ENCODE measurements at places on chromosomes 3 and 15.

DNA sequence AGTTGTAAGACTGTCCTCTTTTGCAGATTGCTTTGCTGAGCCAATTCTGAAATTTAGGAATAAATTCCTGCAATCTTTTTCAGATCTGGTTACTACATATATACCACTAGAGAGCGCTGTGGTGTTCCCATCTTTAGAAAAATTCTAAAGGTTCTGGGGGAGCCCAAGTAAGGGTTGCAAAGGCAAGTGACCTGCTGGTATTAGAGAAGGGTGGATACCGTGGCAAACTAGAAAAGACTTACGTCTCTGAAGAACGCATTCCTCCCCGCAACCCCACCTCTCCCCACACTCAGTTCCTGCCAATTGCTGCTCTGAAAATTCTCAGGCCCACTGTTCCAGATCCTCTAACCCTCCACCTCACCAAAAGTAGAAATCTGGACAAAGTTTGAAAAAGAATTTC is 48.5 kb downstream of the EFHB start:
- DNase-seq, result peak; percentile 19

- peak; percentile 49 for DNase-seq
Measured at GRCh38 chr3:104273046-104273649, 1093.6 kb upstream of the ALCAM start.

GRCh38 chr3:14925729-14926591 is 21.4 kb upstream of the NR2C2 start:
- peak; percentile 64 for DNase-seq

GRCh38 chr15:65027593-65027992 is 1.8 kb downstream of the MTFMT start:
- DNase-seq, result no peak

DNA sequence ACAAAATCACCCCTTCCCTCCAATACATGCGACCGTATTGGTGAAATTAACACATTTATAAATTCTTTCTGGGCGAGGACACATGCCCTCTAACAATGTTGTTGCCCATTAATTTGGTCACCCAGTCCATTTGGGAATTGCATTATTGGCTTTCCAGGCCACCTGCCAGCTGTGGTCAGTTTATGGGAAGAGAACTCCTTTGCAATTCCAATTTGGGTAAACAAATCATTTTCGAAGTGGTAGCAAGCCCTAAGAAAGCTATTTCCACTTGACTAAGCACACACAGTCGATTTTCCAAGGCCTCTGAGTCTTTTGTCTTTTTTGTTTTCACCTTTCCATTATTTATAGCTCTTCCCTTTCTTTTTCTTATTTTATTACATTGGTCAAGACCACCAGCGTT is 362.3 kb upstream of the RGMA start:
- DNase-seq, result peak; percentile 26

DNA sequence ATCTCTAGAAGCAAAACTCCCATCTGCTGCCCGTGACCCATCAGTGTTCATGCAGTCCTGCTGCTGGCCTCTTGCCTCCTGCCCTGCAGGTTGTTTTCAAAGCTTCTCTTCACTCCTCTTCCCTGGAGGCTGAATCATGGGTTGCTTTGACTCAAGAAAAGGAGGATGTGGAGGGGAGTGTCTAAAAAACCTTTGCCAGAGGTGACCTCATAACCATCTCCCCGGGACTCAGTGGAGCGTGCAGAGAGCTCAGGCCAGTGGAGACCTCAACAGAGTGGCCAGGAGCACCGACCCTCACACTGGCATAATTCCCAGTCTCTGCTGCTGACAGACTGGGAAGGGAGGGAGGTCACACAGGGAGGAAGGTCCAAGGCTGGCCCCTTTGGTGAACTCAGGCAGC is 60.9 kb upstream of the ITGA11 start:
- no peak for DNase-seq

GRCh38 chr3:137944593-137944992 is 65.4 kb upstream of the CLDN18 start:
- peak; percentile 10 for DNase-seq

DNA sequence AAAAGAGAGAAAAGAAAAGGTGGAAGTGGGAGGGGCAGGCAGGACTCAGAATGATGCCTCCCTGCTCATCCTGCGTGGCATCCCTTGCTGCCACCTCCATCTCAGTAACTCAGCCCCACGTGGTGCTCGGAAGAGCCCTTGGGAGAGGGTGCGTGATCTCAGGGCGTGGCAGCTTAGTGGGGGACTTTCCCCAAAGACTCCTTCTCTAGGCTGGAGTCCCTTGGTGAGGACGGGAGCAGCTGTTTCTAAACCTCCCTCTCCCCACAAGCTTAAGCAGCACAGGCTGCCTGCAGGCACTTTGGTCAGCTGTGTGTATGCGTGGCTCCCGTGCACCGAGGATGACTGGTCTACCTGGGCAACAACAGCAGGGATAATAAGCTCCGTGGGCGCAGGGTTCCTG is 7.4 kb upstream of the ANPEP start:
- DNase-seq, result no peak

- no peak for DNase-seq
Measured at GRCh38 chr15:85284497-85284896, 95.9 kb upstream of the AKAP13 start.

GRCh38 chr3:34065901-34066300 is 267.5 kb downstream of the PDCD6IP start:
- no peak for DNase-seq

- no peak for DNase-seq
Measured at GRCh38 chr3:186973702-186974101, 43.4 kb downstream of the ST6GAL1 start.

DNA sequence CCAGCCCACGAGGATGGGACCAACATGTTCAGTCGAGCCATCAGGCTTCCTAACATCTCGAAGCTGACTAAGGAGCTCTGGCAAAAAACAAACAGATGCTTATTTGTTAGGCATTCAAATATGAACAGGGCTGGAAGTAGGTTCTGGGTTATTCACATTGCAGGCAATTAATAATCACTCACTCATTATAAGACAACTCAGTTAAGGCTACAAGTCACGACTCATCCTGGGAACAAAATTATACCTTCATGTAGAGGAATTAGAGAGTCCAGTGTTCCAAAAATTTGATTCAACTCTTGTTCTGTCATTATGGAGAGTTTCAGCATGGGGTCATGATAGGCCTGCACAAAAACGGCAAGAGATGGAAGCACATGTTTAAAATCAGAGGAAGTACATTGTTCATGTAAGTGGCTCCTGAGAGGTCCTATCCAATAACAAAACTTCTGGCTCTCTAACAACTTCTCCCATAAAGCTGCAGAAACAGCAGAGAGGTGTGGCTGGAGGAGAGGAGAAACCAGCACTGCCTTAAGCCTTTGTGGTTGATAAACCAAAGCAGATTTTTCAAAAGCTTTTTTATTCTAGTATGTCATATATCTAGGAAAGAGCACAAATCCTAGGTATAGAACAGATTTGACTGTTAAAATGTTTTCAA is 50.6 kb downstream of the ARHGEF3 start:
- DNase-seq, result no peak

- DNase-seq, result no peak
Measured at GRCh38 chr3:75906555-75907112, 121.3 kb upstream of the ZNF717 start.

DNA sequence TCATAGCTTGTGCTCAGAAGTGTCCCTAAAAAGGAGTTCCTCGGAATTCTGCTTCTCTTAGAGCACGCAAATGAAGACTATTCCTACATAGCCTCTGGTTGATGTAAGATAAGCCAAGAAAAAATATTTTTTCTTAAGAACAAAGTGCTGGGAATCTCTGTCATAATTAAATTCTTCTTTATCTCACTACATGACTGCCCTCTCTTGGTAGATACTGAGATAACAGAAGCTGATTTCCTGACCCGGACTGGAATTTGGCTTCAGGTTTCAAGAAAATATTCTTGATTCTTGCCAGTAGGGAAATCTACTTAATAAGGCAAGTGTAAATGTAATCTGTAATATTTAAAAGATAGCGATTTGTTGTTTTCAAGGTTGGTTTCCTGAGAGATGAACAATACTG is 31.3 kb upstream of the SETMAR start:
- DNase-seq, result peak; percentile 48

DNA sequence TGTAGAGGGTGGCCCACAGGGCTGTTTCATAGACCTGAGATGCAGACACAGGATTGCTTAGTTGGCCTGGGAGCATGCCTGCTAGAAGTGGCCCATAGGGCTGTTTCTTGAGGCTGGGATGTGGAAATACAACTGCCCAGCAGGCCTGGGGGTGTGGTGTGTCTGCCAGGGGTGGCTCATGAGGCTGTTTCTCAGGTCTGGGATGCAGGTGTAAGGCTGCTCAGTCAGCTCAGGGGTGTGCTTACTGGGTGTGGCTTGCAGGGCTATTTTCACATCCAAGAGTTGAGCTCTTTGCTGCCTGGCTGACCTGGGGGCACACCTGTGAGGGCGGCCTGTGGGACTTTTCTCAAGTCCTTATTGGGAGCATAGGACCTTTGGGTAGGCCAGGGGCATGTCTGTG is 131.3 kb downstream of the DOCK3 start:
- no peak for DNase-seq
